ENCODE measurements at places on chromosomes 2 and 18.
A peak's percentile ranks its signal among the peaks of the same experiment; 100 is the strongest.

DNA sequence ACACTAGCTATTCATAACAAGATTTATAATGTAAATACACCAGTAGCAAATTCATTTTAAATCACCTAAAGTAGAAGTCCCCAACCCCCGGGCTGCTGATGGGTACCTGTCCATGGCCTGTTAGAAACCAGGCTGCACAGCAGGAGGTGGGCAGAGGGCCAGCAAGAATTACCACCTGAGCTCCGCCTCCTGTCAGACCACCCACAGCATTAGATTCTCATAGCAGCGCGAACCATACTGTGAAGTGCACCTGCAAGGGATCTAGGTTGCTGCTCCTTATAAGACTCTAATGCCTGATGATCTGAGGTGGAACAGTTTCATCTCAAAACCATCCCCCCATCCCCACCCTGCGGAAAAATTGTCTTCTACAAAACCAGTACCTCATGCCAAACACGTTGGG lies 71.3 kb downstream of the KANSL1L start:
- DNase-seq = no peak

- DNase-seq = no peak
Measured at GRCh38 chr2:217972490-217972889, 30.3 kb downstream of the TNS1 start.

DNA sequence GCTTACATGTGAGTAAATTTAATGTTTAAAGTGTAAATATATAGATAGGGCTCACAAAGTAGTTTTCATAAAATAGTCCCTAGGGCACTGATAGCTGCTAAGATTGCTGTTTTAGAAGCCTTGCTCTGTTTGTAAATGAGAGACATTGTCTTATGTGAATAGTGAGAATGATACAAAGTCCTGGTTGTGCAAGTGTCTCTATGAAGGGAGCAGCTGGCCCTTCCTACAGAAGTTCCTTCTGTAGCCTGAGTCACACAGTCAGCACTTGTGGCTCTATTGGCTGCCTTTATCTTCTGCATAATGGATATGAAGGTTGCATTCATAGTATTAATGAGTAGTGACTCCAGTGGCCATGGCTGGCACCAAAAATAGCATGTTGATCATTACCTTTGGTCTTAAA lies 279.7 kb downstream of the OSR1 start:
- DNase-seq = no peak

- DNase-seq = peak; percentile 75
Measured at GRCh38 chr18:24659827-24660720, 199.6 kb downstream of the HRH4 start.

DNA sequence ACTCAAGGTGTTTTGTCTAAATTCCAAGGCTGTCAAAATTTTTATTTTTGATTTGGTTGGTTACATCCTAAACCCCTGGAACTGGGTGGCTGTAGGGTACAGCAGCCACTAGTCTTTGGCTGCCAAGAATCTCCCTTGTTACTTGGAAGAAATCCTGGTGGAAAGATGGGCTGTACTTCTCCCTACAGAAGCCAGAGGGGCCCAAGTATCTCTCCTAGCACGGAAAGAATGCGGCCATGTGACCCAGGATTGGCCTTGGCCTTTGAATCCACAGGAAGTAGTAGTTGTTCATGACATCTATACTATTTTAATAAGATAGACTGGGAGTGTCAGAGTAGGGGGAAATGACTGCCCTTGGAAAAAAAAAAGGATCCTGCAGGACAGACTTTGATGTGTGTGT lies 54.4 kb upstream of the MYO3B start:
- no peak for DNase-seq

DNA sequence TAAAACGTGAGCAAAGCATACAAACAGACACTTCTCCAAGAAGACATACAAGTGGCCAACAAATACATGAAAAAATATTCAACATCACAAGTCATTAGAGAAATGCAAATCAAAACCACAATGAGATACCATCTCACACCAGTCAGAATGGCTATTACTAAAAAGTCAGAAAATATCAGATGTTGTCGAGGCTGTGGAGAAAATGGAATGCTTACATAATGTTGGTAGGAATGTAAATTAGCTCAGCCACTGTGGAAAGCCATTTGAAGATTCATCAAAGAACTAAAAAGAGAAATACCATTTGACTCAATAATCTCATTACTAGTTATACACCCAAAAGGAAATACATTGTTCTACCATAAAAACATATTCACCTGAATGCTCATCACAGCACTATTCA lies 825.7 kb downstream of the SUCLG1 start:
- no peak for DNase-seq

- DNase-seq = no peak
Measured at GRCh38 chr2:22855081-22855480, 529.9 kb upstream of the KLHL29 start.

DNA sequence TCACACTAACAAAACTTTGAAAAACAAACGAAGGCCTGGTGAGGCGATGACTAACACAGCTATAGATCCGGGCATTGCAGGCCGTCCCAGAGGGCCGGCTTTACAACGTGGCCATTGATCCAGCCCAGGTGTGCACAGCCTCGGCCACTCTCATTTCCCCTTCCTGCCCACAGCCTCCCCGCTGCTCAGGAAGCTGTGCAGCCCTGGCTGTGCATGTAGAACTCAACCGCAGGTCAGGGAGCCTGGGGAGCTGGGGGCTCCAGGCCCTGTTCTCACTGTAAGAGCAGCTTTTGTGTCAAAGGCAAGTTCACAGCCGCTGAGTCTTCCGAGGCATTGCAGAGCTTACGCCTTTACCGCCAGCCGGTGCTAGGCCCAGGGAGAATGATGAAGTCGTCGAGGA lies 87.2 kb downstream of the LONRF2 start:
- DNase-seq = peak; percentile 65

DNA sequence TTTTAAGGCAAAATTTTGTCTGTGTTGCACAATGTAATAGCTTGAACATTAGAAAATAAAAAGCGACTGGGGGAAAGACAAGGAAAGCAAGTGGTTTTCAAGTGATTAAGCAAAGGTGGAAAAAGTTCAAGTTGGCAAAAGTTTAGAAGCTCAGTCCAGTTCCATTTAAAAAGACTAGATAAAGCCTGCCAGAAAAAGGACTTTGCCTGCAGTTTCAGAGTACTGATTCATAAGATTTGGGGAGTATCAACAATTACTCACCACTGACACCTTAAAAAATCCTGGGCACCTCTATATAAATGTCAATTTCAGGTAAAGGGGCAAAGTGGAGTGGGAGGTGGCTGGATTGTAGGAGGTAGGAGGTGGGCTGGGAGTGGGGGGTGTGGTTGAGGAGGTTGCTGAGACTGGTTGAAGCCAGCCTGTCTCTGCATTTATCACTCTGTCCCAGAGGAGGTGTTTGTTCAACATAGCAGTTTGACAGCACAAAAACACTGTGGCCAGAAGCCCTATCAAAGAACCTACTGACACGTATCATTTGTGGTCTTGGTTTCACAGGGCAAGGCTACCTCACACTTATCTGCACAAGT lies 14.6 kb downstream of the ZEB2 start:
- DNase-seq = no peak

GRCh38 chr18:73888565-73888964 lies 259.1 kb downstream of the FBXO15 start:
- no peak for DNase-seq

DNA sequence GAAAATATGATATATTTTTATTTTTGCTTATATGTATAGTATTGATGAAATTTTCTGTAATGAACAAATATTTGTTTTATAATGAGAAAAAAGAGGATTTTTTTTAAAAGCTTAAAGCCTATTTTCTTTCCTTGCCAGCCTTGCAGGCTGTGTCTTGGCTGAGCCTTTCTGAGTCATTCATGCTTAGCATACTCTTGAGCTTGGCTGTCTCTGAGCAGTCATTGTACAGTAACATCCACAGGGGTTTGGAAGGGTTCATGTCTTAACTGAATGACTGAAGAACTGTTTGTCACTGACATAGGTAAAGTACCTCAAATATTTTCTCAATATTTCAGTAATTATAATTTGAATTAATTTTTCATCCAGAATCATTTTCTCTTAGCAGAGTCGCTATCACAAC lies 49.3 kb downstream of the GPR39 start:
- DNase-seq = no peak

DNA sequence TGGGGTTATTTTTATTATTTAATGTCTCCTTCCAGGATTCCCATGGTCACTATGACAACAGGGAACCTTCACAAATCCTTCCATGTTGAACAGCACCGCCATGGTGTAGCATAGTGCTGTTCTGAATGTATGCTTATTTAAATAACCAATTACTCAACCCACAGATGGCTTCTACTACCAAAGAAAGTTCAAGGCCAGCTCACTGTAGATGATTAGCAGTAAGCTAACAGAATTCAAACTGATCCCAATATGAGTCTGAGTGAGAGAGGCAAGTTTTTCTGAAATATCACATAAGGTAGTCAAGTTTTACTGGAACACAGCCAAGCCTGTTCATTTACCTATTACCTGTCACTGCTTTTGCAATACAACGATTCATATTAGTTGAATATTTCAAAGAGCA lies 51.2 kb downstream of the CLASP1 start:
- DNase-seq = no peak

- no peak for DNase-seq
Measured at GRCh38 chr2:113861740-113862139, 28.1 kb upstream of the ACTR3 start.

DNA sequence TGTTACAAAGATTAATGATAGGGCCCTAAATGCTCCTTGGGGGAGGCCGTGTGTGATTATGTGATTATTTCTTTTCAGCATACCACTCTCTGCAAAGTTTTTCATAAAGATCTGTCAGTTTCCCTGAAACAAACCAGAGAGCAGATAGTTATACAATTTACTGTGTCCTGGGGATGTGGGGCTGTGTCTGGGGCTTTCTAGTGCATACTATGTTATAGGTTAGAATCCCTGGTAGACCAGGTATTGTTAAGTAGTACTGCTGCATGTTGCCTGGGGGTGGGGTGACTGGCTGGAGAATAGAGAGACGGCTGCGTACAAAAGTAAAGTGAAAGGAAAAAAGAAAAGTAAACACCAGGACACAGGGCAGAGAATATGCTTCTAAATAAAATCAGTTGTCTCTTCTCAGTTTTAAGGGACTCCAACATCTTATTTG lies 3.3 kb upstream of the CCBE1 start:
- DNase-seq = no peak

GRCh38 chr18:875912-876311 lies 28.8 kb upstream of the ADCYAP1 start:
- no peak for DNase-seq

- DNase-seq = no peak
Measured at GRCh38 chr2:52311862-52312261, 1279.9 kb upstream of the NRXN1 start.

- no peak for DNase-seq
Measured at GRCh38 chr2:84894758-84895520, 10.5 kb upstream of the TMSB10 start.

DNA sequence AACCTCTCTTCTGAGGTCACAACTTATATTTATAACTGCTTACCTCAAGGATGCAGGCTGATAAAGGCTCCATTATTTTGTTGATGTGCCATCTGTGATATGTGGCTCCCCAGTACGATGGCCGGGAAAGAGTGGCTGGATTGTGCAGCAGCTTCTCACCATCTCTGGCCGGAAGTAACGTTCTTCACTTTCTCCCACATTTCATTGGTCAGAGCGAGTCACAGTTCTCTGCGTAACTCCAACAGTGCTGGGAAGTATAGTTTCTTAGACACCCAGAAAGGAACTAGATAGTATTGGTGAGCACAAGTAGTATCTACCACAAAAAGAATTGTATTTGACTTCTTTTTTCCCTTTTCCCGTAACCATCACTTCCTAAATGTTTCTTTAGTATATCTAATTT lies 28.7 kb downstream of the ZSWIM2 start:
- no peak for DNase-seq

- no peak for DNase-seq
Measured at GRCh38 chr2:135585586-135585985, 54.3 kb downstream of the R3HDM1 start.

DNA sequence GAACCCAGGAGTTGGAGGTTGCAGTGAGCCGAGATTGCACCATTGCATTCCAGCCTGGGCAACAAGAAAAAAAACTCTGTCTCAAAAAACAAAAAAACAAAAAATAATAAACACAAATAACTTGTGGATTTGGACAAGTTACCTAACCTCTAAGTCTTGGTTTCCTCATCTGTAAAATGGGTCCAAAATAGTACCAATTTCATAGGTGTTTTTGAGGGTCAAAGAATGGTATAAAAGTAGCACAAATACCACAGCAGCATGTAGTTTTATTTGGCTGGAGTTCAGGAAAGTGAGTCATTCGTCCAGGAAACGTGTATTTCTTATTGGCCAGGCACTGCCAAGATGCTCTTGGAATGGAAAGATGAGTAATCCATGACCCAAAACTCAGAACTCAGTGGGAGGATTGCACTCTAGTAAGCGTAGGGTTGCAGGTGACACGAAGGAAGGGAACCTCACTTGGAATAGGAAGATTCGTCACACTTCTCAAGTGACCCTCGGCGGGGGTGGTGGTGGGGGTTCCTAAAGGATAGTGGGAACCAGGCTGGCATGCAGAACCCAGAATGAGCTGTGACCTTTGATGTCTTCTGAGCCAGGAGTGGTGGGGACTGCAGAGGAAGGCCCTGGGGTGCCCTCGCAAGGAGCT lies 24.4 kb downstream of the GRHL1 start:
- no peak for DNase-seq

DNA sequence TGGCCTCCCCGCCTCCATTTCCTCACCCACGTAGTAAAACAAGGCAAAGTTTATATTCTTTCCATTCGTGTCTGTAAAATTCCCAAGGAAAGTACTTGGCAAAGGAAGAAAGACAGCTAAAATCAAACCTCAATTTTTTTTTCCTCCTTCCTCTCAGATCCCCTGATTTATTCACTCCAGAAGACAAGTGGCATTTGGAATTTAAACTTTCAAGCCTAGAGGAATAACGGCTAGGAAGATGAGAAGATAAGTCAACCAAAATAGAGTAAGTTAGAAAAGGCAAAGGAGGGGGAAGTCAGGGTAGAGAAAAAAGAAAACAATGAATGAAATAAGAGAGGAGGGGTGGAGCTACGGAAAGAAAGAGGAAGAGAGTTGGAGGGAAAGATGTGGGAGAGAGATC lies 198.9 kb upstream of the PIK3C3 start:
- no peak for DNase-seq

DNA sequence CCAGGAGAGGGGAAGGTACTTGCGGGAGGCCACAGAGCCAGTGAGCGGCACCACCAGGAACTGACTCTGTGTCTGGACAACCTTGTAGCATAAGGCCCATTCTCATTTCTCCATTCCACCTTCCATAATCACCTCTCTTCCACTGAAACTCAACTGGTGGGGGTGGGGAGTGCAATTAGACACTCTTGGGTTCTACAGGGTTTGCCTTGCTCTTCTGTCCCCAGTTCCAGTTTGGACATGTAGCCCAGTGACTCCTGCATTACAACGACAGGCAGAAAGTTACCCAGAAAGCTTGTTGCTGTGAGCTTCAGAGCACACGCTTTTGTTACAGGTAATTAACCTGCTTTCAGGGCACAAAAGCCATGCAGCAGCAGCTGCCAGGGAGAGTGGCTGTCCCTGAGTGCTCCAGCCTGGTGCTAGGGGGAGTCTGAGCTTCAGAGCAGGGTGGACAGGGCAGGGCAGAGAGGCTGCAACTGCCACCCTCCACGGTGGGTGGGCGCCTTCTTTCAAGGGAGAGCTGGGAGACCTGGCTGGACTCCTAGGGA lies 65.2 kb downstream of the COPS8 start:
- no peak for DNase-seq
